ENCODE measurements at places on chromosomes 3 and 15. TPM values are rescaled to one million over a fixed set of nuclear protein-coding genes. Genes with fewer than 3 reads are reported as not detected.

- DNase-seq, result no peak
These were observed 254.6 kb downstream of the UBE2E2 start for GRCh38 chr3:23457697-23458096.

GRCh38 chr3:161600173-161600572 is 103.6 kb downstream of the OTOL1 start:
- no peak for DNase-seq

- no peak for DNase-seq
These were observed 315.2 kb downstream of the MECOM start for GRCh38 chr3:169348276-169348675.

- peak; percentile 69 for DNase-seq
These were observed 86.7 kb upstream of the LIMD1 start for GRCh38 chr3:45507820-45508317.

- no peak for DNase-seq
These were observed 37.8 kb upstream of the HCLS1 start for GRCh38 chr3:121698476-121698875.

GRCh38 chr3:156492801-156493261 is 62.1 kb downstream of the SSR3 start:
- DNase-seq, result no peak

GRCh38 chr15:33636958-33637357 is 326.2 kb downstream of the RYR3 start:
- no peak for DNase-seq

DNA sequence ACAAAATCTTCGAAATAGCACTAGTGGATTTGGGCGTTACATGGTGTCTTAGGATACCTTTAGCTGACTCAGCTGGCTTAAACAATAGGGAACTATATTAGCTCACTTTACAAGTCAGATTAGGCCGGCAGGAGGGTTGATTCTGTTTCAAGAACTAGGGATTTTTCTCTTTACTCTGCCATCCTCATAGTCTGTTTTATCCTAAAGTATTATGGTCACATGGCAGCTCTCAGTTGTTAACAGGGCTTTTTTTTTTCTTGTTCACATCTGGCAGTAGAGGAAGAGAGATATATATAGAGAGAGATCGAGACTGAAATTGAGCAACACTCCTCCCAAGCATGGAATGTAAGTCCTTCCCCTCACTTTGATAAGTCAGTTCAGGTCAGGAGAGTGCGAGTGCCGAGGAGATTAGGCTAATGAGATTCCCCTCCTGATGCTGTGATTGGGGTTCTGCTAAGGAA is 32.9 kb downstream of the CHP1 start:
- no peak for DNase-seq

DNA sequence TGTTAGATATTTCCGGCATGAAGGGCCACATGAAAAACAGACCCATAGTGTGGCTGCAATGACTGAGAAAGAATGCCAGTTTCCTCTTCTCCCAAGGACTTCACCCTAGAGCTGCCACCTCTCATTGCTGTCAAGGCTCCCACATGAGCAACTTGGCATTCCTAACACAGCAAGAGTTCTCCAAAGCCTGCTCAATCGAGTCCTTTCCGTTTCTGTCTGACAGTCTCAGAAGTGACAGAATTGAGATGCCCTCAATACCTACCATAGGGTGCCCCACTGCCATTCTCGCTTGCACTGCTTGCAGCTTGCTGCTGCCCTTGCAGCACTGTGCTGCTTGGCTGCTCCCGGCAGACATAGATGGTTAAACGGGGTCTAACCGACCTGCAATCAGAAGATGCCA is 44.3 kb downstream of the UBP1 start:
- DNase-seq, result no peak

DNA sequence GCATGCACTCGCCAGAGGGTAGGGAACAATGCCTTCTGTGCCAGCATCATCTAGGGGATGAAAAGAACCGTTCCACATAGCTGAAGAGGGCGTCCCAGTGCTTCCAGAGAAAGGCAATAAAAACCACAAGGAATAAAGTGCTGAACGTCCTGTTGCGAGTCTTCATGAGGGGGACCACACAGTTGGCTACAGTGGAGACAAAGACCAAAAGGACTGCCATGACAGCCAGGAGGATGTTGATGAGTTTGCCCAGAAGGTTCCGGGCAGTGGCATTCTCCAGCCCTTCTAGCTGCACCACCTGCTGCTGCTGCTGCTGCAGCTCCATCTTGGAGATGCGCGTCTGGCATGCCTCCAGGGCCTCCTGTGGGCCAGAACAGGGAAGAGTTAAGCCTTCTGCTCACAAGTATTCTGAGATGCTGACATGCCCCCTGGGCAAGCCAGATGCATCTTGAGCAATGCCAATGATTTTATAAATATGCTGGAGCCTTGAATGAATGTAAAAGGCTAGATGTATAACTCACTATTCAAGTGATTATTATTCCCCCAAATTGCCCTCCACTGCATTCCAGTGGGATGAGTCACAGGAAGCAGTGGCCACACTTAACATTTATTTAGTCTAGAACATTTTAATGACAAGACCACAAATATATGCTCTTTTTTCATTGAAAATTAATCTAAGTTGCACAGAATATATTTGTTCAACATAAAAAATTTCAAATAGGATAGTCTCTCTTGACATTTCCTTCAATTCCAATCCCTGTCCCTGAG is 45.1 kb upstream of the PLXND1 start:
- DNase-seq, result no peak

Gene GJD2
- total RNA-seq, result 0.54 TPM

Gene CPNE9
- total RNA-seq, result 0.31 TPM

Gene AADACL2
- not detected for total RNA-seq

Gene PRRT3
- total RNA-seq, result 1.9 TPM

Data from endothelial cell (in vitro differentiated cells).